ENCODE measurements at places on chromosomes 12 and 14.

GRCh38 chr12:15633201-15633600, 156.0 kb downstream of the EPS8 start:
- no peak for DNase-seq

- DNase-seq = no peak
These were observed 880.9 kb downstream of the NRXN3 start for GRCh38 chr14:79050787-79051727.

- DNase-seq = no peak
These were observed 297.9 kb downstream of the BCL11B start for GRCh38 chr14:98974113-98974512.

- peak; percentile 9 for DNase-seq
These were observed 6.9 kb upstream of the SVOP start for GRCh38 chr12:109027767-109028166.

GRCh38 chr14:67480011-67480410, 8.5 kb downstream of the TMEM229B start:
- no peak for DNase-seq

- no peak for DNase-seq
These were observed 40.3 kb downstream of the CIT start for GRCh38 chr12:119836781-119837180.

- peak; percentile 56 for DNase-seq
These were observed 658.5 kb upstream of the MGAT4C start for GRCh38 chr12:86914721-86915120.

DNA sequence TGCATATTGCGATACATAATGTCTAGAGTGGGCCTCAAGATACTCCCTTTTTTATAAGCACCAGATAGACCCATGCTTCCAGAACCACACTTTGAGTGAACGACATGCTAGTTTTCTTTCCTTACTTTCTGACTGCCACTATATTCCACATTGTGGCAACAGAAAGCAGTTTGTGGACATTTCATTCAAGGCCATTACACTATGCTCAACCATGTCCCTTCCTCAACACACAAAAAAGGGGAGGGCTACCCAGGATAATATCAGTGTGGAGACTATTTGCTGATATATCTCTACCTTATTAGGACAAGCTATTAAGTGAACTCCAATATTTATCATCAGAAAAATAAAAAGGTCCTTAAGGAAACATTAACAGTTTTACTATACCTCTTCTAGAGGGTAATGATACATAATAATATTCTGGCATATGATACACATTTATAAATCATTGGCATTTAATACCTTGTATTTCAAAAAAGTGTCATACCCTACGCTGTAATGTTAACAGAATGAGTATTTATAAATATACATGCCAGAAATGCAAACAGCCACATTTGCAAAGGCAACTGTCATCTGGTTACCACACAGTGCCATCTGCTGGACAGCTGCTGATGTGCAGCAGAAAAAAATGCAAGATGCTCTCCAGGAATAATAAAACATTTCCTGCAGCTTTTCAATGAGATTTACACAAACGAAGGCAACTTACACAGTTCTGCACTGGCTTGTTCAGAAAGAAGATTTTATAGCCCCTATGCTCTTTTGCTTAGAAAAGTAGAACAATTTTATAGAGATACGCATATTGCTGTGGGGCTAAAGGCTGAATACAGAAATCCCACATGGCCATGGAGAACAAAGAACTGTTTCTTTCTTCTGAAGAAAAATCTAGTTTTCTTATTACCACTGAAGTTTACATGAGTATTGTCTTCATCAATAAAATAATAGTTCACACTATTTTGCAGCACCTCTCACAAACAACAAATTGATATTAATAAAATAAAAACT, 182.2 kb upstream of the GRIP1 start:
- peak; percentile 66 for DNase-seq

GRCh38 chr14:66543996-66544395, 36.0 kb downstream of the GPHN start:
- no peak for DNase-seq

DNA sequence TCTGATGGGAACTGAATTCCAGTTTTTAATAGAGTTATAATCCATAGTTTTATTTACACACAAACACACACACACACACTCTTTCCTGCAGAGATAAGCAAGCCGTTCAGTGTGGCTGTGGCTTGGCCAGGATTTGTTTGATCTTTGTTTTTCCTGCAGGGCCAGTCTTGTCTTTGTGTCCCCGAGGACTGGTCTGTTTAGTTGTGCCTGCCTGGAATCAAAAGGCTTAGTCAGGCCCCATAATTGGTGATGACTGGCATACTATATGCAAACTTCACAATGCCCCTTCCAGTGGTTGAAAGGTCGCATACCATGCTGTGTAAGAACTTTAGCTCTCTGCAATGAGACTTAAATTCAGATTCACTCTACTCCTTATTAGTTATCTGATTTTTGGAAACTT, 26.0 kb downstream of the WBP11 start:
- DNase-seq = no peak

DNA sequence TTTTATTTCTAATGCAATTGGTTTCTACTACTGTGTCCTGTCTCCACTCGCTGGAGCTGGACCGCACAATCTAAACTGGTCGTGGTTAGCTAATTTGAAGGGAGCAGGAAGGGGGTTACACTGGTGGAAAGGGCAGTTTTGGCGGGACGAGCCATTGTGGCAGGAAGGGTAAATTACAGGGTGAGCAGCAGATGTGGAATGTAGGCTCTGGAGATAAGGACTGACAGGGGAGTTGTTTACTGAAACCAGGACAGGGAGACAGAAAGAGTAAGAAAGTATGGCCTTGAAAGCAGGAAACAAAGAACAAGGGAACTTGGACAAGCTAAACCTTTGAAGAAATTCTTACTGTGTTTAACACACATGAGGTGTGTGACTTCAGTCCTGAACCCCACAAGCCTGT, 147.8 kb downstream of the ATXN7L3B start:
- no peak for DNase-seq

DNA sequence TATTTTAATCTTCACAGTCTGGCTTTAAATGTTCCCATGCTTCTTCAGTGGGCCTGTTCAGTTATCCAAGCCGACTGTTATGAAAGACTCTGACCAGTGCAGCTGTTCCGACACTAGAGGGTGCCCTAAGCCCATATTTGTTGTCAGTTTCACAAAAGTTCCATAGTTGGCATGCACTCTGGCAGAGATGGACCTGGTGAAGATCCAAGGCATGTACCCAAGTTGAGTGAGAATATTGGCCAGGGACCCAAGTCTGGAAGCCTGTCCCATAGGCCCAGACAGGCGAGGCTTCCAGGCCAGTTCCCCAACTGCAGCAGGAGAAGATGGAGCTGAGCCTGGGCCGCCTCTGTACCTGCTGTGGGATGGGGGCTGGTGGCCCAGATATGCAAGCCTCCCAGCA, 27.4 kb upstream of the GUCY2C start:
- peak; percentile 28 for DNase-seq

DNA sequence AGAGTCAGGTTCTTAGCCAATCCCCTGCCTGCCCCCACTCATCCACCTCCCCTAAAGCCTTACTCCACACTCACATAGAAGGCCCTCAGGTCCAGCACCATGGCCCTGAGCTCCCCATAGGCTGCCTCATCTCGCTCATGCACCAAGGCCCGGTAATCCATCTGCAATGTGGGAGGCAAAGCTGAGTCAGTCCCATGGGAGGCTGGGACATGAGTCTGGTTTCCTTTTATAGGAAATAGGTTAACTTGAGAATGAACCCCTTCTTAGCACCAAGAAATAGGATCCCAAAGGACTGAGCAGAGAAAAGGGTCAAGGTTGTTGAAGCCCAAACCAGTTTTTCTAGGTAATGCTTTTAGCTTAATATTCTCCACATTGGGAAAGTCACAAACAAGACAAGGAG, 2.1 kb upstream of the EMC9 start:
- DNase-seq = peak; percentile 19

GRCh38 chr12:76030341-76031080, 1.1 kb downstream of the PHLDA1 start:
- DNase-seq = peak; percentile 33

DNA sequence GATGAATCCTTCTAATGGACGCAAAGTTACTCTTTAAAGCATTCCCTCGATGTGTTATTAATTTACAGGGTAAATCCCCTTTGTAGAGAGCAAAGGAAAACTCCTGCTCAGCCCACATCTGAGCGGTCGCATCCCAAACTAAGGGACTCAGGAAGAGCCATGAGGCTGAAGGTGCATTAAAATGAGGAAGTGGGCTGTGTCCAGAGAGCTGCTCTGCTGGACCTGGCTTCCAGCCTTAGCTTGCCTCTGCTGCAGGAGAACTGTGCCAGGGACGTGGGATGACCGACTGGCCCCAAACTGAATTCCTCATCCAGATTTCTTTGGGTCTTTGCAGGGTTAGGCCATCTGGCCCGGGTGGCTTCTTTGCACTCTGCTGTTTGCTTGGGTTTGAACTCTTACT, 88.3 kb downstream of the FBXW8 start:
- DNase-seq = no peak

GRCh38 chr12:104360983-104361707, 57.6 kb downstream of the EID3 start:
- DNase-seq = no peak

DNA sequence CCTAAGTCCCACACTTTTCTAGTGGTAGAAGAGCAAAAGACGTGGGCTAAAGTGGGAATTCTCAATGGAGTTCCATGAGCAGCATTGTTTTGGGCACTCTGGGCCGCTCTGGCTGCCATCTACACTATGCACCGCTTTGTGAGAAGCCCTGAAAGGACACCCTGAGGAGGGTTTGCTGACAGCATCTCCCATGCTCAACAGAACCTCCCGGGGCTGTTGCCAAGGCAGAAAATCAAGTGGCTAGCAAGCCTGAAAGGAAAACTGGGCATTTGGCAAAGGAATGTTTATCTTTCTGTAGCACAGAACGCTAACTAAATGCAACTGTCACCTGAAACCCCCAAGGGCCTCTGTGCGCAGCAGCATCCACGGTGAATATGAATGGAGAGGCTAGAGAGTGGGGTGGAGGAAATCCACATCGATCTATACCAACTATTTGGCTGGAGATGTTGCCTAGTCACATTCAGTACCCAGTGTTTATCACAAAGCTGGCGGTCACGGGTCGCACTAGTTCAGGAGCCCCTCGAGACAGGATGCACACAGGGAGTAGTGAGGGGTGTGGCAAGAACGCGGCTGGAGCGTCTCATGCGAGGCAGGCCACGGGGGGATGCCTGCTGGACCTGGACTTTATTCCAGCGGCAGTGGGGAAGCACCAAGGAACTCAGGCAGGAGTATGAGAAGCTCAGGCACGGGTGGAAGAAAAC, 14.2 kb downstream of the APPL2 start:
- no peak for DNase-seq

DNA sequence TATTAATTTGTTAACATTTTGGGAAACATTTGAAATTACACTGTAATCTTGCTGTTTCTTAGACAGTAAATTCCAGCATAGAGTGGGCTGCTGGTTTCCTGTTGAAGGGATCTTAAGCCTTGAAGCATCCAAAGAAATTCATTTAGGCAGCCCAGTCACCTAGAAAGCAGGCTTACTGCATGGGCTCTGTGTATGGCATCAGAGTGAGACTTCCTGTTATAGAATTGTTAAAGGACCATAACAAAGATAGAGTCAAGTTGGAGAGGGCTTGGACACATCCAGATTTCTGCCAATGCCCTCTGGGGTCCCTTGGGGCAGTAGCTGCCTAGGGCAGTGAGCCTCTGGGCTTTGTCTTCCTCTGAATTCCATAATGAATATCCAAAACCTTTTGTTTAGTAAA, 149.2 kb downstream of the DYRK2 start:
- DNase-seq = no peak

DNA sequence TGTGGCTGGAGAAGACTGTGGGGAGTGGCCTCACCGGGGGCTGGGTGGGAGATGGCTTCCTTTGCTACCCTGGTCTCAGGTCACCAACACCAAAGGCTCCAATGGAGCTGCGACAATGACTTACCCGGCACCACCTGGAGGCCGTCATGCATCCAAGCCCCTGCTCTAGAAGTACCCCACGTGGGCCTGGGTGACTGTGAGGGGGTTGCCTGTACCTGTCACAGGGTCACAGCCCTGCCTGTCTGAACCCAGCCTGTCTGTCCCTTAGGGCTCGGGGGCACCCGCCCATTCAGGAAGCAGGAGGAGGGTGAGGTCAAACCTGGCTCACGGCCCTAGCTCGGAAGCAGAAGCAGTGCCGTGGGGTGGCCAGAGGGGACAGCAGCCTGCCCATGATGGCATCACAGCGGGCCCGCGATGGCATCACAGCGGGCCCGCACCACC, 18.9 kb downstream of the ABCB9 start:
- DNase-seq = no peak

- DNase-seq = peak; percentile 71
These were observed 120.2 kb upstream of the RFLNA start for GRCh38 chr12:124174451-124175348.

DNA sequence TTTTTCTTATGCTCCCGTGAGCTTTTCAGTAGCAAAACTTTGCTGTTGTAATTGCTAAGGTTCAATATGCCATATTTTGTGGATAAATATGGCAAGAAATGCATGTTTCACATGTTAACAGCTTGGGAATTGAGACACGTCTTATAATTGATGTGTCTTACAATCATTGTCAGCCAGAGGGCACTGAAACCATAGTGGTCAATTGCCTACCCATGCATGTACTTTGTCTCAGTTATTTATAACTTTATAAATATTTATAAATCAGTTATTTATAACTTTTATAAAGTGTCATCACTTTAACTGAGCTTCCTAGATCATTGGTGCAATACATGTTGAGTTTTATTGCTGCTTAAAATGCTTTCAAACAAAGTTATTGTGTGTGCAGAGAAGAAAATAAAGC, 82.0 kb downstream of the CATSPERB start:
- peak; percentile 16 for DNase-seq

DNA sequence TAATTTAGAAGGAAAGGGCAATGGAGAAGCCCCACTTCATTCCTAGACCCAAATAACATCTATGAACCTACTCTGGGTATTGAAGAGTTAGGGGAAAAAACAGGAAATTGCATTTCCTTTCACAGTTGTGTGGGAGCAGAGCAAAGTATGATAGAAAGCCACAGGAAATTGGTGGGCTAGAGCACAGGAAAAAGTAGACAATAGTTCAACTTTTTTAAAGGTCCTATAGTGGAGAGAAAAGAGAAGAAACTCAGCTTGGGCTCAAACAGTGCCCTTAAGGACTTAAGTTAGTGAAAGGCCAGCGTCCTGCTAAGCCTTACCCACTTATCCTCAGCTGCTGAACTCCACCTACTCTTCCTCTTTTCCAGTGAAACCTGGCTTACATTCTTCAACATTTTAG, 258.1 kb downstream of the DPY19L2 start:
- no peak for DNase-seq

- DNase-seq = no peak
These were observed 6.1 kb downstream of the CHD8 start for GRCh38 chr14:21449899-21450216.

- peak; percentile 57 for DNase-seq
These were observed 35.1 kb downstream of the EIF2S3B start for GRCh38 chr12:10540776-10541205.

All from astrocyte of the spinal cord (primary cell).